ENCODE measurements at places on chromosomes 2 and 18. TPM values are rescaled to one million over a fixed set of nuclear protein-coding genes. Genes with fewer than 3 reads are reported as not detected.

DNA sequence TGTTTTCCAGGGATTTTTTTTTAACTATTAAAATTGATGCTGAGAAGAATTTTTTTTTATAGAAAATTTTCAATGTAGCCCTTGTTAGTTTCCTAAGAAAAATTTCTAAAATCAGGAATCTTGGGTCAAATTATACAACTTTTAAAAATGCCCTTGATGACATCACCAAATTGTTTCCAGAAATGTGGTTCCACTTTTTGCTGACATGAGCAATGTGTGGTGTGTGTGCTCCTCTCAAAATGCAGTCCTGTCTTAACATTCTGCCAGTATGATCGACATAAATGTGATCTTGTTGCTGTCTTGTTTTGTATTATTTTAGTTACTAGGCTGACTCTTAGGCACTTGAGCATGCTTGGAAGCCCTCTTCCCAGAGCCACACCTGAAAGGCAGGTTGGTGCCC is 89.7 kb upstream of the ST6GAL2 start:
- DNase-seq = no peak
- no peak overlapping the region for H3K27ac ChIP-seq
- H3K27me3 ChIP-seq = no peaks in the 10 kb centered on the region
- no peaks in the 10 kb centered on the region for H3K36me3 ChIP-seq
- no peak overlapping the region for H3K4me3 ChIP-seq

DNA sequence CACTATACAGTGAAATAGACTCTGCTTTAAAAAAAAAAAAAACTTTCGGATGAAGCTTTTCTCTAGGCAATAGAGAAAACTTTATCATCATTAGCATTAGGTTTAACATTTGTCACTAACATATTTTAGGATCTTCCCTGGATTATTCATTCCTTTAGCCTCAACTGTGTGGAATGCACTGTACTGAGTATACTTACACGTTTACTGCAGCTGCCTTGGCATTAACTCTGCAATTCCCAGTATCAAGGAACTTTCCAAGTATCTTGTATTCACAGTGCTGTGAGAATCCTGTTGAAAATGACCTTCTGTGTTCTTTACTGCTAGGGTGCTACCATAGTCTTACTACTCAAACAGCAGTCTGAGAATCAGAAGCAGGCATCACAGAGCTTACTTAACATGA is 328.2 kb upstream of the COL3A1 start:
- H3K4me3 ChIP-seq = no peak overlapping the region
- no peak overlapping the region for H3K27ac ChIP-seq
- H3K27me3 ChIP-seq = no peaks in the 10 kb centered on the region
- no peaks in the 10 kb centered on the region for H3K4me1 ChIP-seq

DNA sequence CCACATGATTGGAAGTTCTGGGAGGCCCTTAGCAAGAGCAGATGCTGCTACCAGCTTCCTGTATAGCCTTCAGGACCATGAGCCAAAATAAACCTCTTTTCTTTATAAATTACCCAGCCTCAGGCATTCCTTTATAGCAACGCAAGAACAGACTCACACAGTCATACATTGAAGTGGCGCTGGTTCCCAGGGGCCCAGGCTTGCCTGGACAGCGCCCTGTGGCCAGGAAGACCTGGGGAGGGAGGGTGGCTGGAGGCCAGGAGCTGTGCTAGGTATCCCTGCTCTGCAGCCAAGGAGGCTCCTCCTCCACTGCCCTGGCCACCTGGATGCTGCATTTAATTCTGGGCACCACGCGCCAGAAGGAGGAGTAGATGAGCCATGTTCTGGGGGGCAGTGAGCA is 98.1 kb downstream of the AGAP1 start:
- no peaks in the 10 kb centered on the region for H3K27me3 ChIP-seq
- H3K36me3 ChIP-seq = no peaks in the 10 kb centered on the region
- DNase-seq = no peak
- H3K27ac ChIP-seq = no peak overlapping the region
- H3K4me1 ChIP-seq = no peaks in the 10 kb centered on the region

DNA sequence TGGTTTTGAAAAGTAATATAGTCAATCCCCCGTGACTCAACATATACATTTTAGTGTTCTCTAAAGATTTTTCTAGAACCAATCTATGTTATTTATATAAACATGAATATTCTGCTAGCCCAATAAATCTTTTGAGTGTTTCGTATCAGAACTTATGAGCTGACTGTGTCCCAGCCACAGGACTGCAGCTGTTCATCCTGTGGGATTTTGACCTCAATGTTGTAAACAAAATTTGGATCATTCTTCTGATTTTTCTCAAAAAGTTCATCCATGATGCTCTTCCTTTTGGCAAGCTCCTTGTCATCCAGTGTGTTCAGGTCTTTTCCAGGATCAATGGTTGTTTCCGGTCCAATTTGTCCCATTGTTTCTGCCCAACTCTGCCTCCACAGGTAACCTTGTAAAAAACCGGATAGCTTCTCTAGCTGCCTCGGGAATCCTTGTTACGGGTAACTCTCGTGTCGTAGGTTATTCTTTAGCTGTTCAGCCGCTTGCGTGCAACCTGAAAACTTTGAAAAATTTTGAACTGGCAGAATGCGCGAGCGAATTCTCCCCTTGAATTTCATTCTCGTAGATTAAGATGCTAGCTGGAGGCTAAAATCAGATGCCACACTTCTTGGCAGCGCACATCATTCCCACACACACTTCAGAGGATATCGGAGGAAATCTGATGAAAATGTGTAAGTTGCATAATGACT is 195.2 kb downstream of the SH3BP4 start:
- no peak overlapping the region for H3K4me3 ChIP-seq
- H3K4me1 ChIP-seq = no peaks in the 10 kb centered on the region
- no peak overlapping the region for H3K27ac ChIP-seq
- H3K36me3 ChIP-seq = no peaks in the 10 kb centered on the region
- no peak for DNase-seq

- no peaks in the 10 kb centered on the region for H3K36me3 ChIP-seq
- H3K27me3 ChIP-seq = no peaks in the 10 kb centered on the region
- peak overlapping the region; percentile 48 for H3K4me3 ChIP-seq
- no peak for DNase-seq
- peaks cover 46% of the 10 kb centered on the region for H3K4me1 ChIP-seq
- peak overlapping the region; percentile 82 for H3K27ac ChIP-seq
These were observed 45.4 kb upstream of the PTMA start for GRCh38 chr2:231662811-231663457.

DNA sequence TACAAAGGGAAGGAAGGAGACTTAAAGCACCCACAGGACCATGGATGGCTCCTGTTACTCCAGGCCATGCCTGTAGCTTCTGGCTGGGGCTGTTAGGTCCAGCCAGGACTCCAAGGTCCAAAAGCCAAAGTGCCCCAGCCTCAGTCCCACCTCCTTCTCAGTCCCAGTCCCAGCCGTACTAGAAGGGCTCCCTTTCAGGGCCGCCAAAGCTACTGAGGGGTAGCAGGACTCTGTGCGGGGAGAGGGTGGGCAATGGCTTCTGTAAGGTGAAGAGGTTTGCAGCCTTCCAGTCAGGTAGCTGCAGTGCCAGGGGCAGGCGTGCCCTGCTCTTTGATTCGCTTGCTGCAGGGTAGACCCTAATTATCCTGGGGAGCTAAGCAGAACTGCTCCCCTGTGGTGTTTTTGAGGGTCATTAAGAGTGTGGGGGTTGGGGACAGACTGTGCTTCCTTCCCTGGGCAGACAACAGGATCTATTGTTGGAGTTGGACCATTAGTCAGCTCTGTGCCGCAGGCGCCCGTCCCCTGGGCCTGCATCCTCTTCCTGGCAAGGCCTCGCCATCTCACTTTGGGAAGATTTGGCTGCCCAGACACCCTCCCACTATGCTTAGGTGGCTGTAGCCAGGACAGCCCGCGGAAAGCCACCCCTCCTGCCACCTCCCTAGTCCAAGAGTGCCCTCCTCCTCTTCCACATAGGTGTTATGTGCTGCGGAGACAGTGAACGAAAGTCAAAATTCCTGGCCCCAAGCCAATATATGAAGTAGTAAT is 118.8 kb downstream of the ZBTB7C start:
- H3K36me3 ChIP-seq = no peaks in the 10 kb centered on the region
- H3K27me3 ChIP-seq = no peaks in the 10 kb centered on the region
- no peak overlapping the region for H3K4me3 ChIP-seq
- H3K27ac ChIP-seq = no peak overlapping the region

DNA sequence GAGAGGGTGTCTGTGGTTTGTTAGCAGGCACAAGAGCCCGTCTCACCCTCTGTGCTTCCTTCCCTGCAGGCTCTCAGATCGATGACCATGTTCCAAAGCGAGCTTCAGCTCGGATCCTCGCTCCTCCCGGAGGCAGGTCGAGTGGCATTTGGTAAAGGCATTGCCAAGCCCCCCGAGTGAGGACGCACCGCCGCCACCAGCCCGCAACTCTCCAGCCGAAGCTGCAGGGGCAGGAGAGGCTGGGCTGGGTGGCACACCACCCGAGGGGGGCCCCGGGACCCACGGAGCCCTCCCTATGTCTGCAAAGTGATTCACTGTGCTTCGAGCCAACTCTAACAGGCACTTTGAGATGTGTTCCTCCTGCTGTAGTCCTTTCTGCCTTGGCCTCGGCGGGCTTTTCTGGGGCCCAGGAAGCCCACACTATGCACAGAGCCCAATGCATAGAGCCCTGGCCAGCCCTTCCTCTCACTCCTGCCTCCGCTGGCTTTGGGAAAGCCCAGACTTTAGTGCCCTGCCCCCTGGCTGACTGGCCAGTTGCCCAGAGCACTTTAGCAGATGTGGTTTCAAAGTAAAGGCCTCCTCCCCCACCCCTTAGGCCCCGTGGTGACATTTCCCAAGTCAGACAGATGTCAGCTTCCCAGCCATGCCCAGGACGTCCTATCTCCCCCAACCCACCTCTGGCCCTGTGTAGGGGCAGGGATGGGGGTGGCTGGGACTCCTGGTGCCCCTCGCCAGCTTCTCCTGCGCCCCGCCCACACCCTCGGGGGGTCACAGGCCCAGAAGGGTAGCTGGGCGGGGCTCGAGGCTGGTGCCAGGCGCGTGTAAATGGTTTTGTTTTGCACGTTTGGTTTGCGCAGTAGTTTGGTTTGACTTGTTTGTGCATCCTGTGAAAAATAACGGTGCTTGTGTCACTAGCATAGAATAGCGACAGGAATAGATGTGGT is 23.3 kb upstream of the MAPRE3 start:
- no peak overlapping the region for H3K27ac ChIP-seq
- DNase-seq = peak; percentile 69
- H3K4me3 ChIP-seq = no peak overlapping the region
- H3K4me1 ChIP-seq = peaks cover 10% of the 10 kb centered on the region
- H3K36me3 ChIP-seq = no peaks in the 10 kb centered on the region
- no peaks in the 10 kb centered on the region for H3K27me3 ChIP-seq

DNA sequence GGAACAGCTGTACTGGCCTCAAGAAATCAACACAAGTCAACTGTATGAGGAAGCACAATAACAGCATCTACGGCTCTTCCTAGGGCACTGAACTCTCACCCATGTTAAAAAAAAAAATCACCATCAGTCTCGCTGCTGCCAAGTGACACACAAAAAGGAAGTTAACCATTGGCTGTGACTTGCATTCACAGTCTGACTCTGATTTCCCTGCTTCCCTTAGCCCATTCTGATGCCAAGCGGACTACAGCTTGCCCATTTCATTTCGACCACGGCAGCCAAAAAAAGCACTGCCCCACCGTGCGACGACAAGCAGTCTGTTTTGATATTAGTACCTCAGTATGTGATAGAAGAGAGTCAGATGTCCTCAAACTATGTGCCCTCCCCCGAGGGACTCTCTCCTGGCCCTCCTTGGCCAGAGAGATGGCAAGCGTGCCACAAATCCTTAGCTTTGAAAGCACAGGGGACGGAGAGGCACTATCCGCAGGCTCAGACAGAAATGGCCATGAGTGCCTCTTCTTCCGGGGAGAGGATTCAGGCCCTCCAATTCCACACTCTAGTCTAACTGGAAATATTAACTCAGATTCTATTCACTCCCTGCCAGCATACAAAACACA is 250.0 kb downstream of the TCF4 start:
- H3K4me3 ChIP-seq = no peak overlapping the region
- peak overlapping the region; percentile 67 for H3K27ac ChIP-seq
- H3K27me3 ChIP-seq = no peaks in the 10 kb centered on the region

DNA sequence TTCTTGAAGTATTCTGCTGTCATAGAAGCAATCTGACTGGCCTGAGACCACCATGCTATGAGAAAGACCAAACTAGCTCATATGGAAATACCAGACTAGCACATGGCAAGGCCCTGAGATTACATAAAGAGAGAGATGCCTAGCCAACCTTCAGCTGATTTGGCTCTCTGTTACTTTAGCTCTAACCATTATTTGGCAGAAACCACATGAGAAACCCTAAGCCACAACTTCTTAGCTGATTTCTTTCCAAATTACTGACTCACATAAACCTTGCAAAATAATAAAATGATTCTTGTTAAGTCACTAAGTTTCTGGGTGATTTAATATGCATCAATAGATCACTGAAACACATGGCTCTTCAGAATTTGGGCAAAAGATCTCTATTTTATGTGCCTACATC is 295.0 kb upstream of the ZNF521 start:
- no peak for DNase-seq
- no peaks in the 10 kb centered on the region for H3K27me3 ChIP-seq
- H3K27ac ChIP-seq = no peak overlapping the region
- no peak overlapping the region for H3K4me3 ChIP-seq
- no peaks in the 10 kb centered on the region for H3K36me3 ChIP-seq

DNA sequence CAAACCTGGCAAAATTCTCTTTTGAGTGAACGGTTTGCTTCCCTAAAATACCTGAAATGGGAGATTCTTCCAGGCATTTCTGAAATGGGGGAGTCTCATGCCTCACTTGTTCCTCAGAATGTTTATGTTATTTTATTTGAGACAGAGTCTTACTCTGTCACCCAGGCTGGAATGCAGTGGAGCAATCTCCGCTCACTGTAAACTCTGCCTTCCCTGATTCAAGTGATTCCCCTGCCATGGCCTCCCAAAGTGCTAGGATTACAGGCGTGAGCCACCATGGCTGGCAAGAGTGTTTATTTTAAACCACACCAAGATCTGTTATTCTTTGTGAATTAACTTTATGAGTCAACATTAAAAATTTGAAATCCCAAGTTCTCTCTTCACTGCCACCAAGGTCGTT is 6.4 kb upstream of the FHL2 start:
- H3K27ac ChIP-seq = peak overlapping the region; percentile 66
- no peaks in the 10 kb centered on the region for H3K36me3 ChIP-seq
- H3K4me3 ChIP-seq = no peak overlapping the region
- no peak for DNase-seq

VAMP5 gene
- total RNA-seq = 82.6 TPM

MC4R gene
- not detected for total RNA-seq

TM4SF20 gene
- total RNA-seq = not detected

KCNF1 gene
- not detected for total RNA-seq

ADRA2B gene
- total RNA-seq = not detected

FSHR gene
- total RNA-seq = not detected

PCARE gene
- total RNA-seq = 2.9 TPM

TMEFF2 gene
- total RNA-seq = 0.37 TPM

AKAIN1 gene
- not detected for total RNA-seq

REEP1 gene
- not detected for total RNA-seq
